ENCODE measurements at places on chromosomes 7 and 10. TPM values are rescaled to one million over a fixed set of nuclear protein-coding genes. Genes with fewer than 3 reads are reported as not detected.

BLNK gene
- not detected for total RNA-seq

PDE6C gene
- total RNA-seq, result not detected

GPRIN2 gene
- total RNA-seq, result not detected

MGMT gene
- 4.9 TPM for total RNA-seq

SPDYE6 gene
- not detected for total RNA-seq

LOXL4 gene
- 2.4 TPM for total RNA-seq

RASSF4 gene
- 14.3 TPM for total RNA-seq

TRRAP gene
- 22.5 TPM for total RNA-seq

MARVELD1 gene
- 11.2 TPM for total RNA-seq

Measured in endothelial cell of coronary artery (primary cell).